ENCODE measurements at places on chromosomes 6 and 20.

GRCh38 chr20:40016392-40016791 is 672.6 kb downstream of the MAFB start:
- no peak for DNase-seq

- no peak for DNase-seq
These were observed 328.4 kb upstream of the SOX4 start for GRCh38 chr6:21265034-21265729.

- no peak for DNase-seq
These were observed 404.4 kb downstream of the UTRN start for GRCh38 chr6:144689503-144690040.

GRCh38 chr6:36593569-36594028 is 563 bp upstream of the SRSF3 start:
- peak; percentile 24 for DNase-seq

DNA sequence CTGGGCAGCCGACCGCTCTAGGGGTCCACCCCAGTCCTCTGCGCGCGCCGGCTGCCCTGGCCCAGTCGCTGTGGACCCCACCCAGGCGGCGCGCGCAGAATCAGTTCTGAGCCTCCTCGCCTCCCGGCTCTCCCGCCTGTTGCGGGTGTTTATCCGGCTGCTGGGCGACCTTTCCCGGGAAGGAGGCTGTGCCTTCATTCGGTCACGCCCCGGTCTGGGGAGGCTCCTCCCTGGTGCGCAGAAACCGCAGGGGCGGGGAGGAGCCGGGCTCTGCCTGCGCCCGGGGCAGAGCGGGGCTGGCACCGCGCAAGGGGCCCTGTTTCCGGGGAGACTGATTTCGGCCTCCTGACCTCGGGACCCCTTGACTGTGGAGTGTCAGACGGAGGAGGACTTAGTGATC is 80.8 kb upstream of the EYS start:
- DNase-seq = no peak

- DNase-seq = no peak
These were observed 118.3 kb downstream of the RALGAPA2 start for GRCh38 chr20:20594171-20594530.

- no peak for DNase-seq
These were observed 105.1 kb upstream of the HCRTR2 start for GRCh38 chr6:55069132-55069781.

DNA sequence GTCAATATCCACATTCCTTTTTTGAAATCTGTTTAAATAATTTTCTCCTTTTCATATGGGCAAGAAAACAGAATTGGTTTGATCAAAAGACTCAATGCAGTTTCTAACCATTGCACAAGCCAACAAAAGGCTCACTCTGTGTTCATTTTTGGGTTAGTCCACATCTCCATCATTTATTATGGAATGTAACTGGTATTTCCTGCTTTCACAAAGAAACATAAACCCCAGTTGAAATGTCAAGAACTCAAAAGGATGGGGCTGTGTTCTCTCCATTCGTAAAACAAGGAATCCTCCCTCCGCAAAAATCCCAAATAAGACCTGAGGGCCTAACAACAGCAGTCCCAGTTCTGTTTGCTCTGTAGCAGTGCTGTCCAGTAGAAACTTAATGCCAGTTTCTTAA is 420.9 kb downstream of the GJA1 start:
- DNase-seq = no peak

GRCh38 chr6:45884336-45884735 is 131.3 kb downstream of the CLIC5 start:
- DNase-seq = no peak

- DNase-seq = no peak
These were observed 793.6 kb downstream of the TFAP2A start for GRCh38 chr6:9621276-9621675.

- no peak for DNase-seq
These were observed 13.4 kb downstream of the CRISP1 start for GRCh38 chr6:49852975-49853374.

GRCh38 chr20:4508773-4509172 is 212.9 kb upstream of the PRND start:
- no peak for DNase-seq

DNA sequence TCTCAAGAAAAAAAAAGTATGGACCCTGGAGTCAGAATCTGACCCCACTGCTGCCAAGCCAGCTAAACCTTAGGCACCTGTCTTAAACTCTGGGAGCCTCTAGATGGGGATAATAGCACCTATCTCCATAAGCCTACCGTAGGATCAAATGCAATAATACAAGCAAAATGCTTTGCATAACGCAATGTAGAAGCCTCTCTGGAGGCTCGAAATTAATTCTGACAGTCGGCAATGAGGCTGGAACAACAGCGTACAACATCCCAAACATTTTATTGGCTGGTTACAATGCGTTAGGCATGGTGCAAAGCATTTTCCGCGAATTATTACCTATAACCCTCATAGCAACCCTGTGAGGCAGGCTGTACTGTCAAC is 521 bp downstream of the CDK5RAP1 start:
- DNase-seq = no peak

DNA sequence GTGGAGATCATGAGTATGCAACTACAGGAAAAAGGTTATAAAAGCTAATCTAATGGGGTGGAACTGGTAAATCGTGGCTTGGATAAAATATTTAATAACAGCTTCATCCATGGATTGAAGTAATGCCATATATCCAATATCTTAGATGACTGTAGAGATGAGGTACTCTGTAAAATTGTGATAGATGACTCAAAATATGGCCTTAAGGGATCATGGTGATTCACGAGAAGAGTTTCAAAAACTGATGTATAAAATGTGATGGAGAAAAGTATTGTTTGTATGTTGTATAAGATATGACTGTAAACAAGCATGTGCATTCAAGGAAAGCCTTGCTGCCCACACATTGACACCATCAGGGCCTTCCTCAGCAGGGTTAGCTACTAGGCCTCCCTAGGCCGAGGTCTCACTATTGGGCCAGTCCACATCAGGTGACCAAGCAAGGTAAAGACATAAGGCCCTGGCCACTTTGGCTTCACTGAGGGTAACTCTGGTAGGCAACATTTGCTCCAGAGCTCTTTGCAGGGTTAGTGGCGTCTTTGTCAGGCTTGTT is 17.7 kb upstream of the CCN6 start:
- no peak for DNase-seq

DNA sequence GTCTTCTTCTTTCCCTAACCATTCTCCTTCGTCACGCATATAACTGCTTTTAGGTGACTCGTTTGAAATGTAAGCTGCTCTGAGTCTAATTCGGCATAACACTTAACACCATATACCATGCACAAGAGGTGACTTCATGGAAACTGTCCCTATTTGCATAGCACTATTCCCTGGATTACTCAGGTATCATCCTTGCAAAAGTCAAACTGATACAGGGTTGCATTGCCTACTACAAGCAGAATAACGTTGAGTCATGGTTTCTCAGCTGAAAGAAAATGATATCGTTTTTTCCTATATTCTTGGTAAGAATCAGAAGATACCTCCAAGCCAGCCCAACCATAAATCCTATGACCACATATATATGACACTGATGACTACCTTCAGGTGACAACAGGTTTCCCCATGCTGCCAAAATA is 227.5 kb downstream of the ATXN1 start:
- no peak for DNase-seq

- DNase-seq = no peak
These were observed 76.9 kb downstream of the RCAN2 start for GRCh38 chr6:46414398-46414797.

GRCh38 chr6:89050155-89050554 is 30.4 kb upstream of the PNRC1 start:
- DNase-seq = no peak

DNA sequence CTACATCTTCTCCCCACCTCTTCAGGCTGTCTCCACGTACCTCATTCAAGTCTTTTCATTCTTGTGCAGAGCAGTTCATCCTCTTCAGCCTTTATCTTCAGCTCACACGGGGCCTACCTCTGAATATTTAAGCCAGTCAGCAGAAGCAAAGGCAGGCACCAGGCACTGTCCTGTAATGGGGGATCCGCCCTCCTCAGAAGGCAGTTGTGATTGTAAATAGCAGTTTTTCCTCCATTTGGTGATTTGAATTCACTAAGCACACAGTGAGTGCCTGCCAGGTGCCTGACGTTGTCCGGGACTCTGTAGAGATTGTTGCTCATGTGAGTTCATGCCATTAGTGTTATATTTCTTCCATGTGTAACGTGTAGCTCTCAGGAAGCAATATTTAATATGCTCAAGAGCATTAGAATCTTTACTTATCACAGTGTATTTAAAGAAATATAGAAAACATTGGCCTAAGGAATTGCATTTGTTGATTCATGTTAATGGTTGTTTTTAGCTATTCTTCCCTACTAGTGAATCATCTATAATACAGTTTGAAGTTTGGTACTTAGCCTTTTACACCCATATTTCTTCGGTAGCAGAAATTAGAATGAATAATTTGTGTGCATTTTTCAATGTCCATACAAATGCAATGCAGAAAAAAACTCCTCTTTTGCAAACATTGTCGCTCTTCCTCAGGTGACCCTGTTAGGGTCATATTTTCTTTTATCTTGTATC is 17.9 kb downstream of the BPHL start:
- no peak for DNase-seq

- DNase-seq = peak; percentile 9
These were observed 18.4 kb upstream of the SLC22A1 start for GRCh38 chr6:160102956-160103824.

GRCh38 chr6:92263864-92264263 is 1155.5 kb downstream of the EPHA7 start:
- no peak for DNase-seq

- DNase-seq = no peak
These were observed 70.8 kb downstream of the BMP2 start for GRCh38 chr20:6838181-6838826.

DNA sequence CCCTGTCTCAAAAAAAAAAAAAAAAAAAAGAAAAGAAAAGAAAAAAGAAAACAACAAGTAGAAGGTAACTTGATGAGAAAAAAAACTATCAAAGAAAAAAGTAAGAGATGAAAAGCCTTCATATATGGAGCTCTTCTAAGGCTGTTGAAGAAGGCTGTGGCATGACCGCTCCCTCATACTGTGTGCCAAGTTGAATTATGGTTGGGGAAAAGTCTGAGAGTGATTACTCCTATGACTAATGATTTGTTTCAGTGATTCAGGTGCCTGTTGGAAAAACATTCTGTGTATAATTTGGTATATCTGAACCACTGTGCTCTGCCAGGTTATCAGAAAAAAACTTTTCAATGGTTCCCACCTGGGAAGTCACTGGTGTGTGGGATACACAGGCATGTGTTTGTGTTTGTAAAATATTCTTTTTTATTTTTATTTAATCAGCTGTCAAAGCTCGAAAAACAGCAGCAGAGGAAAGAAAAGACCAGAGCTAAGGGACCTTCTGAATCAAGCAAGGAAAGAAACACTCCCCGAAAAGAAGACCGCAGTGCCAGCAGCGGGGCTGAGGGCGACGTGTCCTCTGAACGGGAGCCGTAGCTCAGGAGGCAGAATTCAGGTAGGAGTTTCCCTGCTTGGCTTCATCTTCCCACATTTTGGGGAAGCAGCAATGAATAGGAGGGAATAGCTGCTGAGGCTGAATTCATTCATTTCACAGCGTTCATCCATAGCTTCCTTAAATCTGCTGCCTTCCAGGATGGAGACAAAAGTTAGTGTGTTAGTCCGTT is 69.7 kb upstream of the SCP2D1 start:
- no peak for DNase-seq

DNA sequence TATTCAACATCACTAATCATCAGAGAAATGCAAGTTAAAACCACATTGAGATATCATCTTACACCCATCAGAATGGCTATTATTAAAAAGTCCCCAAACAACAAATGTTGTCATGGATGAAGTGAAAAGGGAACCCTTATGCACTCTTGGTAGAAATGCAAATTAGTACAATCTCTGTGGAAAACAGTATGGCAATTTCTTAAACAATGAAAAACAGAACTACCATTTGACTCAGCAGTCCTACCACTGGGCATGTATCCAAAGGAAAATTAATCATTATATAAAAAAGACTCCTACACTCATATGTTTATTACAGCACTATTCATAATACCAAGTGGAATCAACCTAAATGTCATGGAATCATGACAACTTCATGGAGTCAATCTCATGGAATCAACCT is 611.3 kb upstream of the GJE1 start:
- DNase-seq = no peak

GRCh38 chr6:84860509-84860908 is 96.1 kb upstream of the TBX18 start:
- DNase-seq = no peak

DNA sequence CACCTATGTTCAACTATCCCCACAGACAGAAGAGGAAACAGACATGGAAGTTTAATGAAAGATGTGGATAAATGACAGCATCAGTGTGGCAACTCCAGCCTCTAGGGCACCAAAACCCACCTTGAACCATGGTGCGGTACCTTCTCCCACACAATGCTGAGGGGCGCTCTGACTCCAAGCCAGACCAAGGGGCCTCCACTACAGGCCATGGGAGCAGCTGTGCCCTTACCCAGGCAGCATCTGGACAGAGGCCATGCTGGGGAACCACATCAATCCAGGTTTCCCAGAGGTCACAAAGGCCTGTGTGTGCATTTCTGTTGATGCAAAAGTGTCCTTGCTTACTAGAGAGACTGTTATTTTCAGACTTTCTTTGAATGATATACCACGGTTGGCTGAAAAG is 4.1 kb downstream of the PRR18 start:
- DNase-seq = no peak

- DNase-seq = no peak
These were observed 86.4 kb downstream of the EDN3 start for GRCh38 chr20:59386809-59387208.

GRCh38 chr6:143952947-143953701 is 54.9 kb downstream of the PLAGL1 start:
- DNase-seq = no peak

- no peak for DNase-seq
These were observed 13.2 kb upstream of the KIF25 start for GRCh38 chr6:167984144-167984719.

GRCh38 chr20:19269737-19270340 is 57.4 kb downstream of the SLC24A3 start:
- DNase-seq = no peak
